Stomach (tissue), 19 donors: ENCODE measurements at places on chromosomes 2 and 18. TPM values are rescaled to one million over a fixed set of nuclear protein-coding genes. Genes with fewer than 3 reads are reported as not detected.
A peak's percentile ranks its signal among the peaks of the same experiment; 100 is the strongest.

- peaks cover 28% of the 10 kb centered on the region for H3K4me1 ChIP-seq
- DNase-seq = peak; percentile 48
- H3K36me3 ChIP-seq = no peaks in the 10 kb centered on the region
- no peak overlapping the region for H3K4me3 ChIP-seq
- no peak overlapping the region for H3K27ac ChIP-seq
These were observed 5.0 kb upstream of the DGKD start for GRCh38 chr2:233349005-233349998.

GRCh38 chr2:219285373-219285735 is 6.2 kb downstream of the DNAJB2 start:
- peaks cover 43% of the 10 kb centered on the region for H3K36me3 ChIP-seq
- H3K4me3 ChIP-seq = no peak overlapping the region
- no peak for DNase-seq
- H3K27me3 ChIP-seq = no peaks in the 10 kb centered on the region
- peaks cover 3% of the 10 kb centered on the region for H3K4me1 ChIP-seq

- H3K27me3 ChIP-seq = no peaks in the 10 kb centered on the region
- no peaks in the 10 kb centered on the region for H3K36me3 ChIP-seq
- H3K4me1 ChIP-seq = no peaks in the 10 kb centered on the region
These were observed 99.6 kb upstream of the THSD7B start for GRCh38 chr2:136665736-136666135.

CTAGE1 gene
- total RNA-seq = not detected

DNA sequence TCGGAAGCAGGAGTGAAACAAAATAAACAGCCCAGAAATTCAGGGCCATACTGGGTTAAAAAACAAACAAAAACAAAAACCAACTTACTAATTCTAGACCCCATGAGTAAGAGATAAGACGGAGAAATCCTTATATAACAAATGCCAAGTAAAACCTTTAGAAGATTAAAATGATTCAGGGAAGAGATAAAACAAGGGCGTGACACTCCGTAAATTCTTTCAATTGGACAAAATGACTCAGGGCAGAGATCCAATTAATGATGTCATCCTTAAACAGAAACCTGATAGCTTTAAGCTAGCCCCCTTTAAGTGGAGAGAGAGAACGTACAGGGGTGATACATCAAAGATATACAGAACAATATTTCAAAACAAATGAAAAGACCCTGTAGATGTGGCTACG is 317.4 kb downstream of the NBAS start:
- H3K27me3 ChIP-seq = no peaks in the 10 kb centered on the region
- H3K36me3 ChIP-seq = no peaks in the 10 kb centered on the region
- no peak overlapping the region for H3K27ac ChIP-seq
- no peak for DNase-seq

ERFE gene
- total RNA-seq = 0.89 TPM

DNA sequence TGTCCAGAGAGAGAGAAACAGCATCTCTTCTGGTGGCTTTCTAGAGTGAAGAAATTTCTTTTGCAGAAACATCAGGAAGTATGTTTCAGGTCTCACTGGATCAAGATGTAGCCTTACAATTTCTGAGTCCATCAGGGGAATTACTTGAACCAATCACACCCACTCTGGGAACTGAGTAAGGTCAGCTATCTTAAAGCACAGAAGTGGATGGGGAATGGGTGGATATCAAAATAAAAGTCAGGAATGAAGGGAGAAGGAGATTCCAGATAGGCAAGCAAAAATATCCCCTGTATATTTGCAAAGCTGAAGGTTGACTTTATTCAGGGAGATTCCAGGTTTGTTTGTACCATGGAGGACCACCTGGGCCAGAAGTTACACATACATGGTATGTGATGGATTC is 188.0 kb downstream of the CYRIA start:
- no peaks in the 10 kb centered on the region for H3K36me3 ChIP-seq
- DNase-seq = no peak
- no peak overlapping the region for H3K4me3 ChIP-seq
- no peak overlapping the region for H3K27ac ChIP-seq
- no peaks in the 10 kb centered on the region for H3K27me3 ChIP-seq
- no peaks in the 10 kb centered on the region for H3K4me1 ChIP-seq

DNA sequence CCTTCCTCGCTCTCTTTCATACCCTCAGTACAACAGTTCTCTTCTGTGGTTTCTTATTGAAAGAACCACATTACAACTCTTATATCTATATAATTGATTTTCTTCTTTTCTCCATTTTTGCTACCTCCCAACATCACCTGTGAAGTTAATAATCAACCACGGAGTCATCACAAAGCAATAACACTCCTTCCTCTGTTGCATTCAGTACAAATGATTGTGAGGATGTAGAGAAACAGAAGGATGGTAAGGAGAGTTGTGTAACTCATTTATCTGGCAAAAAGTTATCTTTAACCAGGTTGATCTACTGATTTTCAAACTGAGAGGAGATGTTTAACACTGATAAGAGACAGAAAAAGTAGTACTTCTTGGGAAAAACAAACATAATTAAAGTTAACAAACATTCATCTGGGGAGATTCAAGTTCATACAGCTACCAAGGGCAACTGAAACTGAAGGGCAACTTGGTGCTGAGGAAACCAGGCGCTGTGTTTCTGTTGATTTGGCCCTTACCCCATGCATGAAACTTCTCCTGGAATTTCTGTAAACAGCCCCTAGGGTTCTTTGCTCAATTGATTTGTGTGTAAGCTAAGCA is 14.2 kb downstream of the IDH1 start:
- H3K27me3 ChIP-seq = no peaks in the 10 kb centered on the region
- no peak for DNase-seq
- peaks cover 100% of the 10 kb centered on the region for H3K36me3 ChIP-seq
- no peak overlapping the region for H3K27ac ChIP-seq
- no peak overlapping the region for H3K4me3 ChIP-seq

HDAC4 gene
- total RNA-seq = 26.2 TPM

DNA sequence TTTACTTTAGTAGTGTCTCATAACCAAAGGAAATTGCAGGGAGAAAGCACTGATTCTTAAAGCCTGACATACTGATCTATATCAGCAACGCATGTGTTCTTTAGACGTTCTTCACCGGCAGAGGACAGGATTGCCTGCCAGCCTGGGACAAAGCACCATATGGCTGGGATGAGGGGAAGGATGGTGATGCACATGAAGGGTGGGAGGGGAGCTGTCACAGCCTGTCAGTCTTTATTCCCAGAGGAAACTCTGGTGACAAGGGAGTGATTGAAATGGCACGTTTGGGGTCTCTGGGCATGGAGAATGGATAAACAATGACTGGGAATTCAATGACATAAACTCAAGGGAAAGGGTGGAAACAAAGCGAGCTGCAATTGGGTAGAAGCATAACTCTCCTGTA is 808.1 kb downstream of the DCC start:
- DNase-seq = no peak
- H3K4me3 ChIP-seq = no peak overlapping the region
- no peaks in the 10 kb centered on the region for H3K36me3 ChIP-seq
- H3K27me3 ChIP-seq = no peaks in the 10 kb centered on the region

DNA sequence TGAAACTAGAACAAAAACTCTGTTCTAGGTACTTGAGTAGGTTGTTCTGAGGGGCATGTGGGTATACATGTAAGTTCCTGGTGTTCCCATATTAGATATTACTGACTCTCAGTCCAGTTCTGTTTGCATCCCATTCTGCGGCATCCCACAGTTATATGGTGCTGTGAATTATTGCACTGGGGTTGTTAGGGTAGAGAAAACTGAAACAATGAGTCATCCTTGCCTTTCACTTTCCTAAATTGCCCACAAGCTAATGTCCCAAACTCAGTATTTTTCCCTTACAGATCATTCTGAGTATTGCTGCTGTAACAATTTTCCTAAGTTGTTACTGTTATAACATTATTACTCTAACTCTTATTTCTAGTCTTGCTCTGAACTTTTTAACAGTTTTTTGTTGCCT is 3.0 kb downstream of the WDR75 start:
- H3K4me1 ChIP-seq = peaks cover 46% of the 10 kb centered on the region
- peaks cover 17% of the 10 kb centered on the region for H3K36me3 ChIP-seq
- no peak overlapping the region for H3K4me3 ChIP-seq
- H3K27ac ChIP-seq = no peak overlapping the region

DNA sequence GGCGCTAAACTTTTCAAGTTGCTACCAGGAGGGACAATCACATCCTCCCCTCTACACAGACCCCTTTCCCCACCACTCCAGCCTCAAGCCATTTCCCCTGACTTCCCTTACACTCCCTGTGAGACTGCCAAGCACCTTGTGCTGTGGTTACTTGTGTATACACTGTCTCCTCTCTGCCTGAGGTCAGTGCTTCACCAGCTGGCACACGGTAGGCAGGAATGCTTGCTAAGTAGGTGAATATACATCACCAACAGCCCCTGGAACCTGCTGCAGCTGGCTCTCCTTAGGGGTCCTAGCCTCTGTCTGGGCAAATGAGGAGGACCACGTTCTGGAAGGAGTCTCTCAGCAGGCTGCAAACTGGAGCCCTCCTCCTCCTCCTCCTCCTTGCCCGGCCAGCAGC is 38.3 kb upstream of the ACAA2 start:
- no peak overlapping the region for H3K27ac ChIP-seq
- no peaks in the 10 kb centered on the region for H3K27me3 ChIP-seq
- no peaks in the 10 kb centered on the region for H3K36me3 ChIP-seq

- no peaks in the 10 kb centered on the region for H3K4me1 ChIP-seq
- no peak overlapping the region for H3K27ac ChIP-seq
- no peaks in the 10 kb centered on the region for H3K36me3 ChIP-seq
- H3K27me3 ChIP-seq = no peaks in the 10 kb centered on the region
- DNase-seq = no peak
These were observed 626 bp upstream of the VIT start for GRCh38 chr2:36695746-36696415.

GGCX gene
- total RNA-seq = 16.8 TPM

DNA sequence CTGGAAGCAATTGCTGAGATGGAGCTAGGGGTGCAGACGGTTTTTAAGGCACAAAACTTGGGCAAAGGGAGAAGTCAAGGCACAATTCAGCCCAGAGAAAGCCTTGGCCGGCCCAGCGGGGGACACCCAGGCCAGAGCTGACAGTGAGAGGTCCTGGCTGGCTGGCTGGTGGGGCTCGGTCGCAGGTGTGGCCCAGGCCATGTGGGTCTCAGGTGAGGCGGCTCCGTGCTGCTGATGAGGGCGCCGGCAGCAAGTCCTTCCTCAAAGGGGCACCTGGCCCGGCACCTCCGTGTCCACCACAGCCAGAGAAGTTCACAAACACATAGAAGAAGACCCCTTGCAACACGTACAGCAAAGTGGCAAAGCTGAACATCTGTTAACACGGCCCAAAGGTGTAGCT is 54.2 kb upstream of the LDLRAD4 start:
- no peak for DNase-seq
- H3K36me3 ChIP-seq = no peaks in the 10 kb centered on the region
- no peaks in the 10 kb centered on the region for H3K4me1 ChIP-seq
- no peaks in the 10 kb centered on the region for H3K27me3 ChIP-seq
- H3K27ac ChIP-seq = no peak overlapping the region

DNA sequence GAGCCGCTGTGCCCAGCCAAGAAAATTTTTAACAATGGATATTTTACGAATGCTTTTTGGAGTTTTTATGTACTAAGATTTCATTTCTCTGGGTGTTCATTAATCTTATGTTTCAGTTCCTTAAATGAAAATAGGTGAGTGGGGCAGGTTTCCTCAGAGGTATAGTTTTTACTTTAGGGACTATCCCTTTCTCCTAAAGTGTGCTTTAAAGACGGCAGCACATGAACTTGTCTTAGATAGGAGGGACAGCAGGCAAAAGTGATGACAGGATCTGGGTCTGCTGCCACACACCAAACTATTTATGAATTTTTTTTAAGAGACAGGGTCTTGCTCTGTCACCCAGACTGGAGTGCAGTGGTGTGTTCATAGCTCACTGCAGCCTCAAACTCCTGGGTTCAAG is 8.0 kb upstream of the REL start:
- DNase-seq = no peak
- H3K36me3 ChIP-seq = no peaks in the 10 kb centered on the region
- no peak overlapping the region for H3K27ac ChIP-seq
- no peak overlapping the region for H3K4me3 ChIP-seq
- no peaks in the 10 kb centered on the region for H3K27me3 ChIP-seq

UCN gene
- 6.7 TPM for total RNA-seq

TYMS gene
- total RNA-seq = 1.2 TPM

DNA sequence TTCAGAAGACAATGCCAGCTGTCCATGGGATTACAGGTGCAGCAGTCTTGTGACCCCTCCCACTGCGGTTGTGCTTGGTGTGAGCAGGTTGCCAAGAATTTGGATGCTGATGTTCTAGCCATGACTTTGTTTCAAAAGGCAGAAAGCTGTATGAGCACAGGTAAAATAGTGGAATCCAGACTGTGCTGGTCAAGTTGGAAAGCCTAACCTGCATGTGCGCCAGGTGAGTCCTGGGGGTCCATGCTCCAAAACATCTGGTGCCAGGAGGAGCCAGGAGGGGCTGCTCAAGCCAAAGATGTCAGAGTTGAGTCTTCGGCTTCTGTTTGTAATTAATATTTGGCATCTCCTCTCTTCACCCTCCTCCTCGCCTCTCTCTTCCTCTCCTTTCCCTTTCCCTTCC is 330.1 kb downstream of the MYCN start:
- H3K27me3 ChIP-seq = no peaks in the 10 kb centered on the region
- DNase-seq = no peak
- no peaks in the 10 kb centered on the region for H3K4me1 ChIP-seq
- H3K27ac ChIP-seq = no peak overlapping the region
- no peak overlapping the region for H3K4me3 ChIP-seq

ASXL3 gene
- 5.0 TPM for total RNA-seq

GRCh38 chr2:46385786-46386577 is 88.8 kb downstream of the EPAS1 start:
- no peaks in the 10 kb centered on the region for H3K4me1 ChIP-seq
- DNase-seq = no peak
- H3K27ac ChIP-seq = no peak overlapping the region
- no peak overlapping the region for H3K4me3 ChIP-seq

- DNase-seq = no peak
- no peak overlapping the region for H3K27ac ChIP-seq
- H3K4me3 ChIP-seq = no peak overlapping the region
- H3K36me3 ChIP-seq = no peaks in the 10 kb centered on the region
These were observed 267.6 kb downstream of the METTL4 start for GRCh38 chr18:2303517-2304238.
